Effector CD8-positive, alpha-beta T cell (primary cell): ENCODE measurements at places on chromosomes 4 and X.

DNA sequence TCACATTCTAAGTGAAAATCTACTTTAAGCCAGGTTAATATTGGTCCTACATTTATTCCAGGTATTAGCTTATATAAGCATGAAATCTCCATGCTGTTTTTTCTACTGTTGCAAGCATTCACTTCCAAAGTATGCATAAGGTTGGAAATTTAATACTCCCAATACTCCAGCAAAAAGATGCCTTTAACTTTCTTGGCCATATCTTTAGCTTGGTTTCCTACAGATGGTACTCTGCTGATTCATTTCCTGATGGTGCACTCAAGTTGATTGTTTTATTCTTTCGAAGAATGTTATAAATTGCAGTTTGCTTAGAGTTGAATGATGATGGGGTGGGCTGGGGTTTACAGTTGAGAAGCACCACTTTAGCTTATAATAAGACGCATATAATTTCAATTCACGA is 330.2 kb downstream of the PTTG2 start:
- DNase-seq = no peak

GRCh38 chrX:81890521-81890920 is 688.6 kb downstream of the SH3BGRL start:
- DNase-seq = no peak

DNA sequence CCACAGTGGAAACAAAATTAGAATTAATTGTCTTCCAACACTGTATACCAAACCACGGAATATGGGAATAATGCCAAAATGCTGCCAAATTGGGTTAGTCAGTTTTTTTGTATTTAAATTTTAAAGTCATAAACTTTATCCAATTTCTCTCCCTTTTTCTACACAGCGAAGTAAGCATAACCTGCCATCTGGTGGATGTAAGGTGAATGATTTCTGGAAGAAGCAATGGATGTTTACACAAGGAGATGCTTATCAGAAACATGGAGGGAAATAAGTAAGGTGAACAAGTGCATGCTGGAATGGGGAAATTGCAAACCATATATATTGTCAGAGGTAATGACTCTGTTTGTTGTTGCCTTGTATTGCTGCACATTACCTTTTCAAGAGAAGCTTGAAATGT is 691.9 kb downstream of the TECRL start:
- no peak for DNase-seq

DNA sequence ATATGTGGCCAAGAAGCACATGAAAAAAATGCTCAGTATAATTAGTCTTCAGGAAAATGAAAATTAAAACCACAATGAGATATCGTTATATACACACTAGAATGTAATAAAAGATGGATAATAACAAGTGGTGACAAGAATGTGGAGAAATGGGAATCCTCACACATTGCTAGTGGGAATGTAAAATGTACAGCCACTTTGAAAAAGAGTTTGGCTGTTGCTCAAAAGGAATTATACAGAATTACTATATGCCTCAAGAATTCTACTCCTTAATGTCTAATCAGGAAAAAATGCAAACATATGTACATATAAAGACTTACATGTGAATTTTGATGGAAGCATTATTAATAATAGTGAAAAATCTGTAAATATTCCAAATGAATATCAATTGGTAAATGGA is 102.2 kb downstream of the SPCS3 start:
- DNase-seq = no peak

GRCh38 chr4:25949173-25949748 is 35.2 kb downstream of the SMIM20 start:
- no peak for DNase-seq
